Midbrain (tissue), 1 donor: ENCODE measurements at places on chromosomes 13 and 19.

GRCh38 chr13:66887088-66887487 lies 343.0 kb downstream of the PCDH9 start:
- DNase-seq: peak; percentile 43

GRCh38 chr13:41648314-41648935 lies 191.1 kb downstream of the RGCC start:
- DNase-seq: no peak

DNA sequence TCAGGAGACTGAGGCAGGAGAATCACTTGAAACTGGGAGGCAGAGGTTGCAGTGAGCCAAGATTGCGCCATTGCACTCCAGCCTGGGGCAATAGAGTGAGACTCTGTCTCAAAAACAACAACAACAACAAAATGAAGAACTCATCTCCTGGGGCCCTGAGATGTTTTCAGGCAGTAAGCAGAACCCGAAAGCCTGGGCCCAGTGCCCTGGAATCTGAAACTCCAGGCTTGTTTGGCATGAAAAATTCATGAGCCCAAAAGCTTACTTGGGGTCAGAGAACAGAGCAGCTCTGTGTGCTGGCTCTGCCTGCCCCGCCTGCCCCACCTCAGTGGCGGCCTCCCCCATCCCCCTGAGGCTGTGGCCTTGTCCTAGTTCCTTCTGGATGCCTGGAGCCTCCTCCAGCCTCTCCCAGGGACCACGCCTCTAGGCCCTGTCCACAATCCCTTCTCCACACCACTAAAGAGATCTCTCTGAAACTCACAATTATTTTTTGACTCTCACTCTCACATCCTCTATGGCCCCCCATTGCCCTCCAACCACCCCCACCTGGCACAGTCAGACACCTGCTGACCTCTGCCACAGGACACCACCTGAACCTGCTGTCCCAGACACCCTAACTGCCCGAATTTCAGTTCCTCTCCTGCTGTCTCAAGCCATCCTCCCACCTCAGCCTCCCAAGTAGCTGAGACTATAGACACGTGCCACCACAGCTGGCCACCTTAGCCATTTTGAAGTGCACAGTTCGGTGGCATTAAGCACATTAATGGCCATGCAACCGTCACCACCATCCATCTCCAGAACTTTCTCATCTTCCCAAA lies 6.9 kb upstream of the AP1M2 start:
- DNase-seq: peak; percentile 59

GRCh38 chr19:16569609-16570320 lies 2.5 kb downstream of the SLC35E1 start:
- DNase-seq: no peak

DNA sequence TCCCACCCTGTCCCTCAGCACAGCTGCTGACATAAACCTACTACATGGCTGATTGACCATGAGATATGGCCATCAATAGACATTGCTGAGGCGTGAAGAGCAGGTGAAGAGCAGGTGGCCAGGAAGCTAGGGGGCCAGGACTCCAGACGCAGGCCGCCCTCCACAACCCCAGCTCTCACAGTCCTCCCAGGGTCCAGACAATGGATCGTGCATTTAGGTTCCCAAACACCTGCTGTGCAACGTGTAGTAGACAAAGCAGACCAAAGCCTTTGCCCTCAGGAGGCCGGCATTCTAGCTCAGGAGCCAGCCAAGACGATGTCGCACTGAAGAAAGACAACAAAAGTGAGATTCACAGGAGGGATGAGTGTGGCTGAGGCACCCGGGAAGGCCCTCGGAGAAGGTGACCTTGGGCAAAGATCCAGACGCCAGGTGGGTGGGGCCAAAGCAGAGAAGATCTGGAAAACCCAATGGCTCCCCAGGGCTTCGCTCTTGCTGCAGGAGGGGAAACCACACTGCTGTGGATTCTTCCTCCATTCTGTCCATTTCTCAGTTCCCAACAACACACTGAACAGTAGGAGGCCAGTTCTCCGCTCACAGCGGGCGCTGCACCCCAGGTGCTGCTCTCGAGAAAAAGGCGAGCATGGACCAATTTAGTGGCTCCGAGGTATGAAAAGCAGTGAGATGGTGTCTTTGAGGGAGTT lies 1.4 kb downstream of the FFAR1 start:
- no peak for DNase-seq

- DNase-seq: no peak
These were observed 986.5 kb downstream of the PCDH17 start for GRCh38 chr13:58617880-58618665.

- peak; percentile 45 for DNase-seq
These were observed 6.7 kb upstream of the MADCAM1 start for GRCh38 chr19:489418-490196.

GRCh38 chr19:30168760-30169159 lies 203.4 kb upstream of the ZNF536 start:
- DNase-seq: no peak
